ENCODE measurements at places on chromosomes 1 and 21.

GRCh38 chr1:223358826-223359225 lies 5.2 kb downstream of the SUSD4 start:
- DNase-seq = no peak

DNA sequence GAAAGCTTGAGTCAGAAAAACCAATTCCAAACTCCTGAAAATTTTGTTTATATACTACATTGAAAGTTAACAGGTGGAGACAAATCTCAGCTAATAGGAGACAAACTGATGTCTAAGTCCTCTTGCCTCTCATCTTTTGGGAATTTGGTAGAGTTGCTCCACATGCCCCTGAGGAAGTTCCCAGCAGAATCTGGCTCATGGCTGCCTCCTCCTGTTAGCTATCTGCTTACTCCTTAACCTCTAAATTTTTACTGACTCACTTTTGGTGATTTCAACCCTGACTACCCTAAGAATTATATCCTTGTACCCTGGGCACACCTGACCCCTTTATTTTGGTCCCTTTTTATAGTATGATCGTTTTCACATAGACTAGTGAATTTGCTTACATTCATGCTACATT lies 633.7 kb upstream of the USP24 start:
- DNase-seq = no peak

GRCh38 chr1:64320007-64320406 lies 116.6 kb downstream of the UBE2U start:
- DNase-seq = no peak

GRCh38 chr1:25468033-25468432 lies 37.3 kb downstream of the MACO1 start:
- DNase-seq = no peak

GRCh38 chr1:93784538-93784937 lies 94.5 kb downstream of the DNTTIP2 start:
- DNase-seq = no peak

DNA sequence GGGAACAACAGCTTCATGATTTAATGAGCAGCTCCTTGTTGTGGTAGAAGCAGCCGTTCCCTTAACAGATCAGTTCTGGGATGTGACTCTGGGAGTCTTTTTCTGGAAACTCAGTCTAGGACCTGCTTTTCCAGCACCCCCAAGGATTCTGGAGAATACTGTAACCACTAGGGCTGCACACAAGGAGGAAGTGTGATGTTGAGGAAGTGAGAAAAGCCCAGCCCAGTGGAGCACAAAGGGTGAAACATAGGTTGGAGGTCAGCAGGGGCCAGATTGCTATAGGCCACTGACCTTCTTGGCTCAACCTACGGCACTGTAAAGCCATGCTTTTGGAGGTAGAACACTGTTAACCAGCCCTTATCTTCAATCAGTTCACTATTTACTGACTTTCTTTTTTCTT lies 10.1 kb upstream of the PLA2G5 start:
- no peak for DNase-seq

- no peak for DNase-seq
Observed at GRCh38 chr1:7116001-7116400, 330.7 kb downstream of the CAMTA1 start.

GRCh38 chr1:78401148-78401547 lies 89.6 kb upstream of the PTGFR start:
- DNase-seq = no peak

DNA sequence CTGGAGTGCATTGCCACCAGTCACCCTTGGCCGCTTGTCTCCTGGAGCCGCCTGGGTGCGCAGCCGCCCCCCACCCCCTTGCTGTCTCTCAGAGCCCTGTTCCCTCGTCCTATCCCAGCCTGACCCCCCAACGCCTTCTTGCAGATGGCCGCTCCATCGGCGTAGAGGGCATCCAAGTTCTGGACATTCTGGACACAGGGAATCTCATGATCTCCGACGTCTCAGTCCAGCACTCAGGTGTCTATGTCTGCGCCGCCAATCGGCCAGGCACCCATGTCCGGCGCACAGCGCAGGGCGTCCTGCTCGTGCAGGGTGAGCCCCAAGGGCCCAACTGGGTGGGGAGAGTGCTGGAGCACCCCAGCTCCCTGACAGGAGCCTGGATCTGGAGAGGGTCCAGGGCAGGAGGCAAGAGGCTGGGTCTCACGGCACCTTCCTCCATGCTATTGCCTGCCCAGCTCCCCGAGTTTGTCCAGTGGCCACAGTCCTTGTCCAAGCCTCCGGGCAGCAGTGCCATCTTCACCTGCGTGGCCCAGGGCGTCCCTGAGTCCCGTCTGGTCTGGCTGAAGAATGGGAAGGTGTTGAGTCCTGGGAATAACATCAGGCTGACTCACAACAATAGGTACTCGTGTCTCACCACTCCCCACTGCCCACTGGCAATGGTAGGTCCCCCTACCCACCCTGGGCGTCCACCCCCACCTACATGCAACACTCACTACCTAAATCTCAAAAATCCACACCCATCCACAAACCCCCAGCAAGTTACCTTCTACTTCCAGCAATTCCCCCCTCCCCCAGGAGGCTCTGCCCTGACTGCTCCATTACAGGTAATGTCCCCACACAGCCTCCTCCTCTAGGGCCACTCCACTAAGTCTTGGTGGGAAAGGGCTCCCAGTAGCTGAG lies 24.6 kb downstream of the SLC27A3 start:
- no peak for DNase-seq

DNA sequence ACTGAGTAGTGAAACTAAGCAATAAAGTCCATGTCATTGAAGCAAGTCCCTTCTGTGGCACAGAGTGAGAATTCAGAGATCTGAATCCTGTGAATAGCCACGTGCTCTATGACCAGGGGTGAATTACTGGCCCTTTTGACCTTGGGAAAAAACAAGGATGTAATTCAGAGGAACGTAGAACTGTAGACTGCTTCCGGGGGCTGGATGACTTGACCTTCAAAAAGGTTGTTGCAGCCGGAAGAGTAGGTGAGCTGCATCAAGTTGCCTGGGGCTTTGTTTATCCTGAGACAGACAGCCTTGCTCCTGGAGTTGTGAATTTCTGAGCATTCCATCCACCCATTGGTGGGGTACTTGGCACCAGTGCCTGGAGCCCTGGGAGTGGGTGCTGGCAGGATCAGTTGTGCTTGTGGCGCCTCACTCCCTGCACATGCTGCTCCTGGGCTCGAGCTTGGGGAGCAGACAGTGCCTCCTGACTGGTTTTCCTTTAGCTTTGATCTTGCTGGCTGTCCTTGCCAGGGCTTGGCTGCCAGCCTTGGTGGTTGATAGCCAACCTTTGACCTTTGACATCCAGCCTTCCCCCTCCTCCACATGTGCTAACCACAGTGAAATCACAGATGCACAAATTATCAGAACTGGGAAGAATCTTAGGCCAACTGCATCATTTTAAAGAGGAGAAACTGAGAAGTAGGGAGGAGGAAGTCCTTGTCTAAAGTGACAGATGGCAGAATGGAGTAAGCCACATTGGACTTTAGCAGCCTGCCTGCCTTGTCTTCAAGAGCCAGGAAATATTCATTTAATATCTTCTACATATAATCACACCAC lies 16.2 kb upstream of the MYOG start:
- no peak for DNase-seq

- DNase-seq = no peak
Observed at GRCh38 chr1:113191579-113192076, 118.6 kb downstream of the LRIG2 start.

DNA sequence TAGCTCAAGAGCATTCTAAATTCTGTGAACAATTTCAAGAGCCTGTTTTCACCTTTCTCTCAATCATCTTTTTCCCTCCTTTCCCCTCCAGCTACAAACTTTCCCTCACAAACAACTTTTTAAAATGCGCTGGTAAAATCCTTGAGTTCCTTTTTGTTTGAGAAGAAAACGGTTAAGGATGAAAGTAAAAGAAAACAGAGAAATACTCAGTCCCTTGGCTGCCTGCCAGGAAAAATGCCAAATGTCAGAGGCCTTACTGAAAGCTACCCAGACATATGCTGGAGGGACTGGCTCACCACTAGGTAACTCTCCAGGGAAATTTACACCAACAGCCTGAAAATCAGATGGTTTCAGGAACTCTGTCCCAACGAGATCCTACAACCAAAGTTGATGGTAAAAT lies 11.0 kb upstream of the SERBP1 start:
- DNase-seq = no peak

GRCh38 chr1:174169342-174169741 lies 10.0 kb downstream of the RABGAP1L start:
- no peak for DNase-seq

- no peak for DNase-seq
Observed at GRCh38 chr1:86339014-86339812, 56.9 kb downstream of the ODF2L start.

- no peak for DNase-seq
Observed at GRCh38 chr1:61247051-61247825, 164.9 kb downstream of the NFIA start.

GRCh38 chr1:246091477-246091876 lies 415.6 kb downstream of the SMYD3 start:
- no peak for DNase-seq

GRCh38 chr21:35585155-35585554 lies 475.2 kb downstream of the SETD4 start:
- DNase-seq = no peak

DNA sequence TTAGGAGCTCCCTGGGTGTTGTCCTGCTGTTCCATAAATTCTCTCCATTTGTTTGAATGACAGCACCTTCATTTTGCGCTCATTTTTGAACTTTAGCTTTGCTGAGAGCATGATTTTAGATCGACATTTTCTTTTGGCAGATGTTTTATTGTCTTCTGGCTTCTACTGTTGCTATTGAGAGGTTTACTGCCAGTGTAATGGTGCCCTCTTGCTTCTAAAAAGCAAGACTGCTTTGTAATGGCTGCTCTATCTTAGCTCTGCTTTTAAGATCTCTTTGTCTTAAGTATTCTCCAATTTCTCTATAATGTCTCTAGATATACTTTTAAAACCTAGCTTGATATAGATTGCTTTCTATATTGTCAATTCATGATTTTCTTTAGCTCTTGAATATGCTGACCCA lies 27.8 kb downstream of the THEM4 start:
- no peak for DNase-seq

- no peak for DNase-seq
Observed at GRCh38 chr1:75937034-75937433, 4.8 kb upstream of the ASB17 start.

DNA sequence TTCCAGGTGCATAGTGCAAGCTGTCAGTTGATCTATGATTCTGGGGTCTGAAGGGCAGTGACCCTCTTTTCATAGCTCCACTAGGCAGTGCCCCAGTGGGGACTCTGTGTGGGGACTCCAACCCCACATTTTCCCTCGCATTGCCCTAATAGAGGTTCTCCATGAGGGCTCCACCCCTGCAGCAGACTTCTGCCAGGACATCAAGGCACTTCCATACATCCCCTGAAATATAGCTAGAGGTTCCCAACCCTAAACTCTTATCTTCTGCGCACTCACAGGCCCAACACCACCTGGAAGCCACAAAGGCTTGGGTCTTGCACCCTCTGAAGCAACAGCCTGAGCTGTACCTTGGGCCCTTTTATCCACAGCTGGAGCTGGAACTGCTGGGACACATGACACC lies 65.7 kb upstream of the PKN2 start:
- DNase-seq = no peak

- DNase-seq = peak; percentile 54
Observed at GRCh38 chr1:83815330-83815729, 183.6 kb downstream of the TTLL7 start.

DNA sequence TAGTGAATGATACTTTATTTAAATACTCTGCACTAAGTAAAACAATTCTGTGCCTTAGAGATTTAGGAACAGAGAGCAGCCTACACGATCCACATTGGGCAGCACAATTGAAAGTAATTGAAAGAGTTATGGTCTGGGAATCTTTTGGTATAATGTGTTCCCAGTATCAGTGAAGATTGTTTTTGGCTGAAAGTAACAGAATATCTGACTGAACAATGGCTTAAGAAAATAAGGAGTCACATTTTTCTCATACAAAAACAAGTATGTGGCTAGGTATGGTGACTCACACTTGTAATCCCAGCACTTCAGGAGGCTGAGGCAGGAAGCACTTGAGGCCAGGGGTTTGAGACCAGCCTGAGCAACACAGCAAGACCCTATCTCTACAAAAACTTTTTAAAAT lies 306.2 kb downstream of the NFIA start:
- no peak for DNase-seq

- DNase-seq = no peak
Observed at GRCh38 chr1:101088431-101088830, 62.8 kb upstream of the DPH5 start.

- DNase-seq = peak; percentile 42
Observed at GRCh38 chr1:16212251-16212961, at the start of gene ARHGEF19. ARHGEF19 (minus strand) TSS chr1:16212652; CDS start chr1:16209054, 3,598 bp downstream.

- DNase-seq = no peak
Observed at GRCh38 chr1:7565099-7565750, 205.9 kb upstream of the VAMP3 start.

DNA sequence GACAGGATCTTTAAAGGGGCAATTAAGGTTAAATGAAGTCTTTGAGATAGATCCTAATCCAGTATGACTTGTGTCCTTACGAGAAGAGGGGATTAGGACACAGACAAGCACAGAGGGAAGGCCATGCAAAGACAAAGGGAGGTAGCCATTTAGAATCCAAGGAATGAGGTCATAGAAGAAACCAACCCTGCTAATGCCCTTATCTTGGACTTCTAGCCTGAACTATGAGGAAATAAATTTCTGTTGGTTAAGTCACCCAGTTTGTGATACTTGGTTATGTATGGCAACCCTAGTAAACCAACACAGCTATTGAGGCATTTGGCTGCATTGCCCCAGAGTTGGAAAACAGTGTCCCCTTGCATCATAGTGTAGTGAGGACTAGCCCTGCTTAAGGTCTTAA lies 121.3 kb downstream of the MAST2 start:
- no peak for DNase-seq

DNA sequence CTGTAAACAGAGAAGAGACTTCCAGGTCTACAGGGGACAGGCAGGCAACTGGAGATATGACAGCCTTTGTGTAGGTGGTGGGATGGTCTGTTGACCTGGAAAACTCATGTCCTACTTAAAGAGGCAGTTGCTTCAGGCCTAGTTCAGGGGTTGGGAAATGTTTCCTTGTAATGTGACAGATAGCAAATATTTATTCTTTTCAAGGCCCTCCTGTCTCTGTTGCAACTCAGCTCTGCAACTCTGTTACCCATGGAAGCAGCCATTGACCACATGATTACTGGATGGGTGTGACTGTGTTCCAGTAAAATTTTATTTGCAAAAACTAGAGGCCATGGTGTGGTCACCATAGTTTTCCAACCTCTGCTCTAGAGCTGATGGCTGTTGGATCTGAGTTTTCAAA lies 341.9 kb downstream of the PTBP2 start:
- DNase-seq = no peak

DNA sequence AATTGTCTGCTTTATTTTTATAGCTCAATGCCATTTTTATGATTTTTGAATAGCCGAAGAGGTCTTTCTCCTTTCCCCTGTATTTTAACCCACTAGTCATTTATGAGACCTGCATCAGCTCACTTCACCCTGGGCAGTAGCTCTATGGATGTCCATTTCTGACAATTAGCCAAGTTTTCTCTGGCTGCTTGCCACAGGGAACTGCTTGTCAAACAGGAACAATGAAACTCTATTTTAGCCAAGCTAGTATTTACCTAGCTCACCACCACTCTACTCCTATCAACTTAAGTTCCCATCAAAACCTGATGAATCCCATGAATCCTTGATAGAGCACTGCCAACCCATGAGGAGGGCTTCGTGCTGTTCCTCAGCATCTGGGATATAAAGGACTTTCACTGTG lies 406.7 kb downstream of the RWDD3 start:
- DNase-seq = peak; percentile 37
